ENCODE measurements at places on chromosomes 4 and X.
A peak's percentile ranks its signal among the peaks of the same experiment; 100 is the strongest.

DNA sequence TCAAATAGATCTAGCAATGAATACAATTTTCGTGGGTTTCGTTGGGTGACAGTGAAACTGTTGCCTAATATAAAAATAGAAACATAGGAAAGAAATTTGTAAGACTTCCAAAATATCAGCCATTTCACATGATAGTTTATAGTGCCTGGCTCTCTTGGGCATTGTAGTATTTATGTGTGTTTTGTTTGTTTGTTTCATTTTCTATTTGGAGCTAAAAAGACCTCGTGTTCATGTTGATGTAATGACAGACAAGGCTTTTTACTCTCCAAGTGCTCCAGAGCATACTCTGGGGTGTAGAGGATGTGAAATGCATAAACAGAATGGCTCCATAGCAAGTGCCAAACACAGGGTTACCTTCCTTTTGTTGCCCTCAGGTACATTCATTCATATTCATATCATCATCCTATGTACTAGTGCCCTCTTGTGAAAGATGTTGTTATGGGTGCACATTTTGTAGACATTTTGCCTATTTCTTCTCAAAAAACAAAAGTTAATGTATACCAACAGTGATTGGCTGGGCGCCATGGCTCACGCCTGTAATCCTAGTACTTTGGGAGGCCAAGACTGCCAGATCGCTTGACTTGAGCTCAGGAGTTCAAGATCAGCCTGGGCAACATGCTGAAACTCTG, 100.7 kb upstream of the AMOT start:
- DNase-seq: no peak

DNA sequence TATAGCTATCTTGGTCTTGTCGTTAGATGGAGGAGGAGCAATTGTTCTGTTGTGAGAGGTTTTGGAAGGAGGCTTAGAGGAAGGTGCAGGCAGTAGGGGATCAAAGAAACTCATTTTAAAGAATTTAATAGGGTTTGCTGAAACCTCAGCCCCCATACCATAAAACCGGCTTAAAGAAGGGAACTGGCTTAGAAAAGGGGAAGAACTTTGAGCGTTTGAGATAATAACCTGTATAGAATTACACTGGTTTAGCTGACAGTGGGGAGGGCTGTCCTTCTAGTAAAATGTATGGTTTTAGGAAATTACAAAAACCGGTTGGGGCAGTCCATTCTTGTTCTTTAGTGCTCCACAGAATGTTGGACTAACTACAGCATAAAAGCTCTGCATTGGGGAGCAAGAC, 128.1 kb downstream of the KDM6A start:
- no peak for DNase-seq

GRCh38 chr4:175791221-175791620, 20.8 kb downstream of the GPM6A start:
- no peak for DNase-seq

- DNase-seq: no peak
These were observed 88.3 kb downstream of the CC2D2A start for GRCh38 chr4:15557786-15558550.

DNA sequence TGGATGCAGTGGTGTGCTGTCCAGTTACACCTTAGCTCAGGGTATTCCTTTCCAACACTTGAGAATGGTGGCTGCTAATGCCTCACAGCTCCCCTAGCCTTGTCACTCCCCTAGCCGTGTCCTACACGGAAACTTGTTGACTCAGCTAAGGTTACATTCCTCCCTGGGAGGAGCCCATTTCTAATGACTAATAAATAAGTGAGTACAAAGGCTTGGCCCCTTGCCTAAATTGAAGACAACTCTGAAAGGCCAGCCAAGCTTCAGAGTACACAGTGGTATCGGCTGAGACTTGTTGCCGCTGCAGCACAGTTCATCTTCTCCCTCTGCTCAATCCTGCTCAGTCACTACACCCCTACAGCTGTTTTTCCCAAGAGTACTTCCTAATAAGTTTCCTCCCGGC, 21.2 kb upstream of the SLC25A31 start:
- DNase-seq: peak; percentile 83

DNA sequence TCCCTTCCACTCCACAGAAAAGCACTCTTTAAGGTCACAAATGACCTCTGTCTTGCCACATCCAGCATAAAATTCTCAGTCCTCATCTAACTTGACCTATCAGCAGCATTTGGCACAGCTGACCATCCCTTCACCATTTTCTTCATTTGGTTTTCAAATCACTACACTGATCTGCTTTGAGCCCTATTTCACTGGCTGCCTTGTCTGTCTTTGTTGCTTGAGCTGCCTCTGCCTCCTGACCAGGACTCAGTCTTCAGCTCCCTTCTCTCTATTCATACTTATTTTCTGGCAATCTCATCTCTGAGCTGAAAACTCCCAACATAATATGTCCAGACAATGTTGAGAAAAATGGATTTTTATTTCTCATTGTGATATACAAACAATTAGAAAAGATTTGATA, 27.7 kb upstream of the PDE5A start:
- DNase-seq: no peak

DNA sequence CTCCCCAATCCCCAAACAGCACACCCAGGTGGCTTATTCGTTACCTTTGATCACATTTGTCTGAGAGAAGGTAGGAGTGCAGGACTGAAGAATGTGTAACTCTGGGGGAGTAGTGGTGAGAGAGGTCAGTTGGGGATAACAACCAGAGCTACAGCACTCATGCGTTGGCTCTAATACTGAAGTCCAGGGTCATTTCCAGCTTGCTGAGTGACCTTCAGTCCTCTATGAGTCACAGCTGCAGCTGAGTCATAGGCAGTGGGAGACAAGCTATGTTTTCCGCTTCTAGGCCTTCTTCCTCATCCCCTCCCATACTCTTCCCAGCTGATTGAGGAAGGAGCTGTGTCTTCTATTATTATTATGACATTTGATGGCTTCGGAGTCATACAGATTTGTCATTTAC, 31.6 kb upstream of the CT47C1 start:
- no peak for DNase-seq

GRCh38 chr4:54879576-54879975, 221.8 kb downstream of the KIT start:
- no peak for DNase-seq

DNA sequence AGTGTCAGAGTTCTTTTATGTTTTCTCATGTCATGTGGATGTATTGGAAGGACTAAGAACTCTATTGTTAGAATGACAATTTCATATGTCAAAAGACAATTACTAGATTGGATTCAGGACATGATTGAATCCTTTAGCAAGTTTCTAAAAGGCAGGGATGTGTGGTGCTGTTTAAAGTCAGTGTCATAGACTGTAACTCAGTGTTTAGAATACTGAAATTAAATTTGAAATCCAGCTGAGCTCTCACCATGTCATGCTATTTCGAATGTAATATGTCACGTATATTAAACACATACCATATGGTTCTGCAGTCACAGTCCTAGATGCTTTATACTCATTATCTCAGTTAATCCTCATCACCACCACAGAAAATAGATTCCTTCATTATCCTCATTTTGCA, 7.8 kb downstream of the GUCY1B1 start:
- no peak for DNase-seq

- DNase-seq: no peak
These were observed 32.5 kb downstream of the SLC10A6 start for GRCh38 chr4:86816501-86817273.

- DNase-seq: no peak
These were observed 285.4 kb upstream of the ARSJ start for GRCh38 chr4:114264877-114265291.

- peak; percentile 7 for DNase-seq
These were observed 46.9 kb upstream of the SLC25A4 start for GRCh38 chr4:185096032-185096653.

GRCh38 chrX:9466124-9466495, 1.3 kb downstream of the TBL1X start:
- DNase-seq: no peak

- DNase-seq: no peak
These were observed 98.5 kb downstream of the RAP1GDS1 start for GRCh38 chr4:98359646-98360045.

GRCh38 chr4:57405359-57405758, 295.2 kb upstream of the IGFBP7 start:
- DNase-seq: no peak

DNA sequence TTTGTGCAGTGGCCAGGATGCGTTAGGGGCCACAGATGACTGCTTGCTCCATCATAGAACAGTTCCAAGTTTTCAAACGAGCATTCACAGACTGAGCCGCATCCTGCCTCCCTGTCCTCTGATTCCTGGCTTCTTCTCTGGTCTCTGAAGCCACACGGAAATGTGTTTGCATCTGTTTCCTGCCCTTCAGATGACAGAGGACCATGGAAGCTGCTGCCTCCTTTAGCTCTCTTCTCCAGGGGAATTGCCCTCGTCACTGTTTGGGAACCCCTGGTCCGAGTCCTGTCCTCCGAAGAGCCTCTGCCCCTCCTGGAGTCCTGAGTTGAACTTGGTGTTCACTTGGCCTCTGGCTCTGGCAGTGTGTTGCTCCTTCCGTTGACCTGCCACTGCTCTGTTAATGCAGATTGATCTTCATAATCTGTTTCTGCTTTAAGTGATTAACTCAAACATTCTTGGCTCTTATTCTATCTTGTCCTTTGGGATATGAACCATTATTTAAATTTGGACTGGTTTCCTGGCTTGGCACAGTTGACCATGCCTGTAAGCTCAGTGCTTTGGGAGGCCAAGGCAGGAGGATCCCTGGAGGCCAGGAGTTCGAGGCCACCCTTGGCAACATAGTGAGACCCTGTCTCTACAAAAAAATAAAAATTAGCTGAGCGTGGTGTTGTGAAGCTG, 96.0 kb downstream of the PTTG2 start:
- no peak for DNase-seq

DNA sequence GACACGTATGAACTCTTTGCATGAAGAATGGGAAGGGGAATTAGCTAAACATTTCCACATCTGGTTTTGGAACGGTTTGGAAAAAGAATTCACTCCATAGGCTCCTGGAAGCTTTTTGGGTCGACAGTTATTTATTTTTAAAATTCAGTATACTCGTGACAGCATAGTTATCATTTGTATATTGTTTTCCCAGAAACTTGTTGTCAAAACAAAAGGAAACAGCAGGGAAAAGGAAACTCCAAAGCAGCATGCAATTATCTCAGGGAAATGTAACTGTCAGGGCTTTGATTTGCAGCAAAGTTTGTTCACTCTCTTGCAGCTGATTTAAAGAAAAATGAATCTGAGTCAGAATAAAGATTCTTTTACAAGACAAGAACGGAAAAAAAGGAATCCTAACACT, 86.5 kb downstream of the PLAC1 start:
- DNase-seq: no peak

- DNase-seq: no peak
These were observed 194.8 kb downstream of the SOWAHB start for GRCh38 chr4:76703123-76703490.

DNA sequence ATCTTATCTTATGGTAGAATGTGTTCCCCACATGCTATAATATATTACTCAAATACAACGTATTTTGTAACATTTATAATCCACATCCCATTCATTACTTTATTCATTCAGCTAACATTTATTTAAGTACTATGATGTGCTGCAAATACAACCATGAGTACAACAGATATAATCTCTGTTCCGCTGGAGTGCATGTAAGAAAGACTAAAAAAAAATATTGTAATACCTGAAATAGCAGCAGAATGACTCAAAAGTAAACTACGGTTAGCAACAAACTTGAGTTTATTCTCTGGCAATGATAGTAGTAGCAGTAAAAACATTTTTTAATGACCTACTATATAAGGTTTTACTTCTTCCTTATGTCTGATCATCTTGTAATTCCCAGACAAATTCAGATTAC, 1776.3 kb downstream of the STIM2 start:
- no peak for DNase-seq

DNA sequence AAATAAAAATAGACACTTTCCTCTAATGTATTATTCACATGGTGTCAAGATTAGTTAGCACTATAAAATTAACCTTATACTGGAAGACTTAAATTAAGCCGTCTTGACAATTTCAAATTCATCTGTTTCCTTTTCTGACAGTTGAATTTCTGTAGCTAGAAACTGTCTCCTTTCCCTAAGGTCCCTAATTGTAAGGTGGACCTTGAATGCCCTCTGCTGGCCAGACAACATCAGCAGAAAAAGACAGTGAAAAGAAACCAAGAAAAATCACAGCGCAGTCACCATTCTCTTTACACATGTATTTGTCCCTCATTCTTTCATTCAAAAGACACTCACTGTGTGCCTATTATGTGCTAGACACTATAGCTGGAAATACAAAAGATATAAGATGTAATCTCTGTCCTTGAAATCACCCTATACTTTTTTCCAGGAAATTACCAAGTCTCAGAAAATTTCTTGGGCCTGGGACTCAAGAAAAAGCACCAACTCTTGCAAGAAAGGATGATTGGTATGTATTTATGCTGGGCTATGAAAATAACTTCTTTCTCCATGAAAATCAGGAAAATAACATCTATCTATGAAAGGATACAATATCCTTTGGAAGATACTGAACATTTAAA, 32.7 kb upstream of the AMBN start:
- DNase-seq: no peak

GRCh38 chrX:41556958-41557357, 109.8 kb downstream of the NYX start:
- DNase-seq: no peak
